HFFc6 (cell line): ENCODE measurements at places on chromosomes 13 and 19. TPM values are rescaled to one million over a fixed set of nuclear protein-coding genes. Genes with fewer than 3 reads are reported as not detected.

The PRR22 gene
- total RNA-seq, result 1.3 to 1.5 TPM (median 1.4 TPM) in 3 replicates

The CAMSAP3 gene
- total RNA-seq, result not detected in 3 replicates

The S1PR5 gene
- total RNA-seq, result 2.1 and 2.2 TPM in 2 replicates

The ABHD8 gene
- total RNA-seq, result 6.7 to 9.9 TPM (median 9.8 TPM) in 3 replicates

The ZNF536 gene
- total RNA-seq, result not detected in 3 replicates

DNA sequence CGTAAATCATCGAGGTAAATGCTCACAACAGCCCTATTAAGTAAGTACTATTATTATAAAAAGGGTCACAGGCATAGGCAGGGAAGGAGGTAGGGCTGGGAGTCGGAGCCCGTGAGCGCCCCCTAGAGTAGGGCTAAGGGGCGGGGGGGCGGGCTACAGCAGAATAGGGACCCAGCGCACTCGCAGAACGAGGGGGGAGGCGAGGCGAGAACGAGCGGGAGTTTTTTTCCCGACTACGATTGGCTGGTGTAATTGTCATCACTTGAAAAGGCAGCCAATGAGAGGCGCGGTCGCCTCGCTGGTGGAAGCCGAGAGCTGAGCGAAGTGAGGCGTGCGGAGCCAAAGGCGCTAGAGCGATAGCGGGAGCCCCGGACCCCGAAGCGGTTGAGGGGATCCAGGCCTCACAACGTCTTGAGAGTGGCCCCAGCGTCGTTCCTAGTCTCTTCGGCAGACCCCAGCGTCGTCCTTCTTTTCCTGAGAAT is 24.2 kb downstream of the KEAP1 start:
- no peaks in the 10 kb centered on the region; the same call in none of the 2 replicates for H3K27me3 ChIP-seq
- H3K4me1 ChIP-seq, result peaks cover 18% of the 10 kb centered on the region
- H3K27ac ChIP-seq, result peak overlapping the region; percentile 81; the same call in 1 of the 2 replicates
- H3K36me3 ChIP-seq, result no peaks in the 10 kb centered on the region

- no peak overlapping the region for H3K27ac ChIP-seq
These were observed 27.0 kb upstream of the F2RL3 start for GRCh38 chr19:16861834-16862233.

DNA sequence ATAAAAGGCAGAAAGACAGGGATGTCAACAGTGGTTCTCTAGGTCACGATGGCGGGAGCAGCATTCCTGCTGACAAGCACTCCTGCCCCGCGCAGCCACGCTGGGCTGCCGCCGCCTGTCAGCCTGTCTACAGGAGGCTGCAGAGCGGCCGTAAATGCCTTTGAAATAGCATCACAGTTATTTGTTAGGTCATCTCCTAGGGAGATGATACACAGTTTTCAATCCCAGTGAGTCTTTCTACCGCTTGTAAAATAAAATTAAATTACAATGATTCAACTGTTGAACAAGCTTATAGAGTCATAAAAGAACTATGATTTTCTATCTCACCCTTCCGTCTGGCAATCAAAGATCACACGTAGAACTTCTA is 7.3 kb upstream of the SLC7A9 start:
- H3K36me3 ChIP-seq, result 0 out of 2 replicates have a peak, but pooled peaks cover 4% of the 10 kb centered on the region
- peak overlapping the region; percentile 97 for H3K27ac ChIP-seq
- peaks cover 2% of the 10 kb centered on the region; the same call in 1 of the 2 replicates for H3K27me3 ChIP-seq
- peak; percentile 96 for DNase-seq

DNA sequence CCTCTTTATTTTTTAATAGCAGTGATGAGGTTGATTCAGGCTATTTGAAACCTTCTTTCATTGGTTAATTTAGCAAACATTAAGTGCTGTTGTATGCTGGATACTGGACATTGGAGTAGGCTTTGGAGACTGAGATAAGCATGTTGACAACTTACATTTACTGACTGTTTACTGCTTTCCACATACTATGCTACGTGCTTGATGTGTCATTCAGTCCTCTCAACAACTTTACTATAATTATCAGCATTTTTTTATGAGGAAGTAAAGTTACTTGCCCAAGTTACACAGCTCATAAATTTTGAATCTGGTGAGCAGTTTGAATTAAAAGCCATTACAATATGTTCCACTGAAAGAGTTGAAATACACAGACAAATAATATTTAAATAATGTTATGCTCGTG is 83.8 kb downstream of the GJA3 start:
- no peaks in the 10 kb centered on the region for H3K4me1 ChIP-seq
- H3K27me3 ChIP-seq, result no peaks in the 10 kb centered on the region; the same call in 1 of the 2 replicates
- no peak overlapping the region for H3K4me3 ChIP-seq
- no peak overlapping the region for H3K27ac ChIP-seq

- H3K36me3 ChIP-seq, result peaks cover 23% of the 10 kb centered on the region
- peak; percentile 24 for DNase-seq
- H3K4me1 ChIP-seq, result peaks cover 11% of the 10 kb centered on the region
- H3K4me3 ChIP-seq, result no peak overlapping the region; the same call in 1 of the 2 replicates
- peaks cover 6% of the 10 kb centered on the region for H3K27me3 ChIP-seq
- H3K27ac ChIP-seq, result peak overlapping the region; percentile 61; the same call in 1 of the 2 replicates
These were observed 144.0 kb downstream of the KDM4B start for GRCh38 chr19:5112681-5113575.

- H3K4me3 ChIP-seq, result no peak overlapping the region
- DNase-seq, result no peak
- H3K27ac ChIP-seq, result no peak overlapping the region
- no peaks in the 10 kb centered on the region for H3K27me3 ChIP-seq
- no peaks in the 10 kb centered on the region for H3K36me3 ChIP-seq
These were observed 1884.3 kb upstream of the PCDH20 start for GRCh38 chr13:63299866-63300394.

DNA sequence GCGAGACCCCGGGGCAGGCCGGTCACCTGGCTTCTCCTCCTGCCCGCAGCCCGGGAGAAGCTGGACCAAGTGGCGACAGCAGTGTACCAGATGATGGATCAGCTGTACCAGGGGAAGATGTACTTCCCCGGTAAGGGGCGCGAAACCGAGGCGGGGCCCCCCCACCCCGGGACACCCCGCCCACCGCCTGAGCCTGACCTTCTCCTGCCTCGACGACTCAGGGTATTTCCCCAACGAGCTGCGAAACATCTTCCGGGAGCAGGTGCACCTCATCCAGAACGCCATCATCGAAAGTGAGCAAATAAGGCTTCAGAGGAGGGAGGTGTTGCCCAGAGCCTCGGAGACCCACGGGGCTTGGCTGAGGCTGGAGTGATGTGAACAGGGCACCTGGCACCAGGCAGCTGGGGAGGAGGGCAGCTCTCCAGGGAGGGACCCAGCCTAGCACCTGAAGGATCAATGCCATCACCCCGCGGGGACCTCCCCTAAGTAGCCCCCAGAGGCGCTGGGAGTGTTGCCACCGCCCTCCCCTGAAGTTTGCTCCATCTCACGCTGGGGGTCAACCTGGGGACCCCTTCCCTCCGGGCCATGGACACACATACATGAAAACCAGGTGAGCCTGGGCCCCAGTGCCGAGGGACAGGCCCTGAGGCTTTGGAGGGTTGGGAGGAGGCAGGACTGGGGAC is 629 bp downstream of the IZUMO4 start:
- H3K27ac ChIP-seq, result peak overlapping the region; percentile 68; the same call in 1 of the 2 replicates
- peaks cover 19% of the 10 kb centered on the region for H3K36me3 ChIP-seq
- DNase-seq, result no peak
- H3K4me1 ChIP-seq, result peaks cover 14% of the 10 kb centered on the region
- H3K27me3 ChIP-seq, result peaks cover 8% of the 10 kb centered on the region; the same call in 1 of the 2 replicates

GRCh38 chr19:10454267-10454666 is 33.9 kb downstream of the PDE4A start:
- H3K4me1 ChIP-seq, result no peaks in the 10 kb centered on the region; the same call in 1 of the 2 replicates
- no peak for DNase-seq
- no peak overlapping the region for H3K27ac ChIP-seq
- no peak overlapping the region for H3K4me3 ChIP-seq

DNA sequence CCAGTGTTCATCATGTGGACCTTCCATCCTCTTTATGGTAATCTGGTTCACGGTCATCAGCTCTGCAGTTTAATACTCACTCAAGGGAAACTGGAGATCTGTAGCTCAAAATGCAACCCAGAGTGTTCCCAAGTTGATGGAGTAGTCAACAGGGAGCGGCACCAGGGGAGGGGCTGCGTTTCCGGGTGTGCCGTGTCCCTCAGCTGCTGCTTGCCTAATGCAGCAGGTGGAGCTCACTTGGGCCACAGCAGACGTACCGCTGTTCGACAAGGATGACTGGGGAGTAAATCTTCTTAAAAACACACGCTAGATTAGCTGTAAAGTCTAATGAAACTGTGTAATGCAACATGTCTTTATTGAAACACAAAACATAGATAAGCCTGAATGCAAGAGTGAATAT is 81.1 kb downstream of the TNFSF13B start:
- H3K27me3 ChIP-seq, result peaks cover 4% of the 10 kb centered on the region; the same call in 1 of the 2 replicates
- DNase-seq, result no peak
- no peak overlapping the region for H3K27ac ChIP-seq
- H3K36me3 ChIP-seq, result no peaks in the 10 kb centered on the region; the same call in 1 of the 2 replicates

- H3K27ac ChIP-seq, result no peak overlapping the region
- peaks cover 35% of the 10 kb centered on the region for H3K4me1 ChIP-seq
- H3K36me3 ChIP-seq, result peaks cover 5% of the 10 kb centered on the region
- H3K27me3 ChIP-seq, result no peaks in the 10 kb centered on the region; the same call in 1 of the 2 replicates
- H3K4me3 ChIP-seq, result no peak overlapping the region
These were observed 36.7 kb upstream of the CD177 start for GRCh38 chr19:43316591-43317319.

DNA sequence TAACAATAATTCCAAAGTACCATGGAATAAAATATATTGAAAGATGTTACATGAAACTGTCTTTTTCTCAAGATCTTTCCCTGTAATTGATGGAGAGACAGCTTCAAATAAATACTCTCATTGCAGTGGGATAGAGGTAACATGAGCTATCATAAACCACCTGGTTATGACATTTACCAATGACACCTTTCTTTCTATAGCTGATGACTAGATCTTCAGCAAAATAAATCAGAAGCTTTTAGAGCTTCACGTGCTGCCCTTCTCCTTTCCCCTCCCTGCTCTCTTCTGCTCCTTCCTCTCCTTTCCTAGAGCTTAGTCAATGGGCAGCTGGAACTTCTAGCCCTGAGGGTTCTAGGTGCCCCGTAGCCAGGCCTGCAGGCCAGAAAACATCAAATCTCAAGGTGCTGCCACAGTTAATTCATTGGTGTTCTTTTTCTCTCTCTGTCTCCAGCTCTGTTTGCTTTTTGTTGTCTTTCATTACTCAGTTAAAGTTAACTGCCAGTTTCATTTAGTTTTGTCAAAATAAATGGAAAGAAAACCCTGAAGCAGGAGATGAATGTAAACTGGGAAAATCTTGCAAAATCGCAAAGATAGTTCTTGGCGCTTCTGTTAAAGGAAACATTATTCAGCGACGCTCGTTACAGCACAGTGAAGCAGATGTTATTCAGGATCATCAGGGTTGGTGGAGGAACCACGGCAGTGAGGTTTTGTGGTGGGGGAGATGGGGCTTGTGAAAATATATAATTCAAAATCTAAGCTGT is 8.3 kb upstream of the METTL21C start:
- peaks cover 7% of the 10 kb centered on the region for H3K36me3 ChIP-seq
- H3K4me3 ChIP-seq, result peak overlapping the region; percentile 14; the same call in 1 of the 2 replicates
- no peak for DNase-seq
- H3K4me1 ChIP-seq, result peaks cover 55% of the 10 kb centered on the region
- H3K27me3 ChIP-seq, result peaks cover 19% of the 10 kb centered on the region

DNA sequence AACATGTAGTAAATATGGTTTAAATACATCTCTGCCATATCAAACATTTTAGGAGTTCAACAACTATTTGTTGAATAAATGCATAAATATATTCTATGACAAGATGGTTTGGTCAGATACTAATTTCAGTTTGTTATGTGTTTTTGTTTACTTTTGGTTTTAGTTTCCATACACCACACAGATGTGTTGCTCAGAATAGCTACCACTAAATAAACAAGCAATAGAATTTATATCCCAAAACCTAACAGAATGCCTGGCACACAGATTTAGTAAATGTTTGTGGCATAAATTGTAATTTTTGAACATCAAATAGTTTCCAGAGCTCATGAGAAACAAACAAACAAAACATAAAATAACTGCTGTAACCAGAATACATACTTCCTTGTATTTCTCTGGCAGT is 126.8 kb upstream of the ATXN8OS start:
- no peak overlapping the region for H3K27ac ChIP-seq
- H3K36me3 ChIP-seq, result no peaks in the 10 kb centered on the region
- no peak for DNase-seq
- no peaks in the 10 kb centered on the region for H3K27me3 ChIP-seq
- H3K4me3 ChIP-seq, result no peak overlapping the region

GRCh38 chr19:4929186-4929585 is 19.9 kb downstream of the UHRF1 start:
- peaks cover 15% of the 10 kb centered on the region for H3K4me1 ChIP-seq
- no peak overlapping the region for H3K4me3 ChIP-seq
- no peaks in the 10 kb centered on the region; the same call in 1 of the 2 replicates for H3K27me3 ChIP-seq
- no peak overlapping the region; the same call in 1 of the 2 replicates for H3K27ac ChIP-seq
- peaks cover 16% of the 10 kb centered on the region for H3K36me3 ChIP-seq
- DNase-seq, result no peak

GRCh38 chr13:89514534-89515312 is 1832.8 kb upstream of the MIR17HG start:
- no peak for DNase-seq
- no peak overlapping the region for H3K27ac ChIP-seq
- no peaks in the 10 kb centered on the region for H3K27me3 ChIP-seq
- H3K4me1 ChIP-seq, result no peaks in the 10 kb centered on the region
- no peak overlapping the region for H3K4me3 ChIP-seq

- DNase-seq, result no peak
- H3K4me1 ChIP-seq, result no peaks in the 10 kb centered on the region
These were observed 2.5 kb downstream of the PRTN3 start for GRCh38 chr19:843180-843835.

DNA sequence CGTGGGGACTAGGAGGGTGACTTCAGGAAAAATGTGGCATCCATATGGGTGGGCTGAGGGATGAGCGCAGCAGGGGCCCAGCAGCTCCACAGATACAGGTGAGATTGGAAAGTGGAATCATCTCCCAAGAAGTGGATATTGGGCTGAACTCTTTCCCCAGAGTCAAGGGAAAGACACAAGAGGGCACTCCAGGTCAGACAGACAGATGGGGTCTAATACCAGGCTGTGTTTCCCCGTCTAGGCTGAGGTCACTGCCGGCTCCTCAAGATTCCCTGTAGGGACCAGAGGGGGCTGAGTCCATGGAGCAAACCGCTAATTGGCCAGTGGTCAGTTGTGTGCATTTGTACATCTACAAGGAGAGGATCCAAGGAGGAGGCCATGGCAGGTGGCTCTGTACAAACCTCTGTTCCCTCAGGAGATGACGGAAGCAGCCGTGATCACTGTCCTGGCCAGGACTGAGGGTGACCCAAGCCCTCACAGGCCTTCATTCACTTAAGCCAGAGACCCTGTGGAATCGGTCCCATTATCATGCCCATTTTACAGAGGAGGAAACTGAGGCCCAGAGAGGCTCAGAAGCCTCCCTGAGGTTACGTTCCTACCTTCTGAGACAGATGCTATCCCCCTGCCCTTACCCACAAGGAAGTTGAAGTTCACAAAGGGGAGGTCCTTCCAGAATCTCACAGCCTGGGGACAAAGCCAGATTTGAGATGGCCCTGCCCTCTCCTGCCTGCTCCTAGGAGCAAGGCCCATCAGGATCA is 14.9 kb upstream of the IGLON5 start:
- H3K4me1 ChIP-seq, result no peaks in the 10 kb centered on the region
- no peak for DNase-seq
- H3K36me3 ChIP-seq, result peaks cover 8% of the 10 kb centered on the region; the same call in 1 of the 2 replicates
- H3K27ac ChIP-seq, result no peak overlapping the region

- no peaks in the 10 kb centered on the region for H3K27me3 ChIP-seq
- peak overlapping the region; percentile 62 for H3K27ac ChIP-seq
- peak overlapping the region; percentile 19 for H3K4me3 ChIP-seq
These were observed 8.8 kb downstream of the SAFB start for GRCh38 chr19:5631567-5632240.
